ENCODE measurements at places on chromosomes 1 and 21. TPM values are rescaled to one million over a fixed set of nuclear protein-coding genes. Genes with fewer than 3 reads are reported as not detected.
A peak's percentile ranks its signal among the peaks of the same experiment; 100 is the strongest.

GRCh38 chr1:53575955-53576320 is 116.7 kb downstream of the DMRTB1 start:
- DNase-seq, result no peak
- no peaks in the 10 kb centered on the region for H3K36me3 ChIP-seq
- no peak overlapping the region for H3K4me3 ChIP-seq
- no peak overlapping the region for H3K27ac ChIP-seq
- H3K27me3 ChIP-seq, result no peaks in the 10 kb centered on the region

- no peaks in the 10 kb centered on the region for H3K27me3 ChIP-seq
- H3K4me1 ChIP-seq, result peaks cover 29% of the 10 kb centered on the region
- H3K27ac ChIP-seq, result no peak overlapping the region
Measured at GRCh38 chr1:27473755-27474154, 16.2 kb downstream of the WASF2 start.

GRCh38 chr1:172939475-172939874 is 111.3 kb downstream of the TNFSF18 start:
- peaks cover 25% of the 10 kb centered on the region for H3K4me1 ChIP-seq
- H3K36me3 ChIP-seq, result no peaks in the 10 kb centered on the region
- no peak for DNase-seq
- H3K27ac ChIP-seq, result no peak overlapping the region
- H3K27me3 ChIP-seq, result no peaks in the 10 kb centered on the region

DNA sequence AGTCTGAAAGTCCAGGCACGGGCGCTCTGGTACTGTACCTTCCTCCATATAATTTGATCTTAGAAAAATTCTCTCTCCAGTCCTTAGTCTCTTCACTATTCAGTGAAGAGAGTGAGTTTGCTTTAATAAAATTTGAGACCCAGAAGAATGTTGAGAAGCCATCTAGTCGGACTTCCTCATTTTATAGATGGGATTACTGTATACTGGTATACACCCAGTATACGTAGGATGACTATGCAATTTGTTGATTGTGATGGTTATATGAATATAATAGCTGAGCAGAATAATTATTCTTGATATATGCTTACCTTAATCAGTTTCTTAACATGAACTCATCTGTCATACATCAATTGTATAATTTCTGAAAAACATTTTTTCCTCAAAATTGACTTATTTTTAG is 328.0 kb upstream of the B3GALT2 start:
- no peak overlapping the region for H3K4me3 ChIP-seq
- no peaks in the 10 kb centered on the region for H3K4me1 ChIP-seq
- DNase-seq, result no peak
- H3K36me3 ChIP-seq, result no peaks in the 10 kb centered on the region
- H3K27ac ChIP-seq, result no peak overlapping the region

- H3K36me3 ChIP-seq, result no peaks in the 10 kb centered on the region
- H3K27ac ChIP-seq, result no peak overlapping the region
- no peaks in the 10 kb centered on the region for H3K27me3 ChIP-seq
- H3K4me3 ChIP-seq, result no peak overlapping the region
- peaks cover 18% of the 10 kb centered on the region for H3K4me1 ChIP-seq
Measured at GRCh38 chr21:31295676-31296075, 48.4 kb downstream of the TIAM1 start.

- H3K27me3 ChIP-seq, result no peaks in the 10 kb centered on the region
- peak overlapping the region; percentile 82 for H3K4me3 ChIP-seq
Measured at GRCh38 chr1:32539584-32540571, 651 bp downstream of the ZBTB8A start.

GRCh38 chr1:27569088-27569460 is 34.9 kb downstream of the AHDC1 start:
- DNase-seq, result peak; percentile 22
- peak overlapping the region; percentile 51 for H3K4me3 ChIP-seq
- no peak overlapping the region for H3K27ac ChIP-seq
- H3K27me3 ChIP-seq, result no peaks in the 10 kb centered on the region
- H3K36me3 ChIP-seq, result no peaks in the 10 kb centered on the region

- no peaks in the 10 kb centered on the region for H3K27me3 ChIP-seq
- peaks cover 11% of the 10 kb centered on the region for H3K4me1 ChIP-seq
- no peaks in the 10 kb centered on the region for H3K36me3 ChIP-seq
- DNase-seq, result peak; percentile 59
- H3K4me3 ChIP-seq, result no peak overlapping the region
Measured at GRCh38 chr1:14915356-14916054, 238.0 kb upstream of the TMEM51 start.

- DNase-seq, result peak; percentile 92
- peak overlapping the region; percentile 24 for H3K4me3 ChIP-seq
- no peaks in the 10 kb centered on the region for H3K27me3 ChIP-seq
- H3K36me3 ChIP-seq, result peaks cover 6% of the 10 kb centered on the region
- peak overlapping the region; percentile 89 for H3K27ac ChIP-seq
Measured at GRCh38 chr1:23196627-23197328, 20.5 kb downstream of the HTR1D start.

- H3K27ac ChIP-seq, result no peak overlapping the region
- DNase-seq, result no peak
- H3K36me3 ChIP-seq, result no peaks in the 10 kb centered on the region
- no peaks in the 10 kb centered on the region for H3K27me3 ChIP-seq
- H3K4me3 ChIP-seq, result no peak overlapping the region
Measured at GRCh38 chr1:47618222-47618720, 180.4 kb downstream of the FOXD2 start.

DNA sequence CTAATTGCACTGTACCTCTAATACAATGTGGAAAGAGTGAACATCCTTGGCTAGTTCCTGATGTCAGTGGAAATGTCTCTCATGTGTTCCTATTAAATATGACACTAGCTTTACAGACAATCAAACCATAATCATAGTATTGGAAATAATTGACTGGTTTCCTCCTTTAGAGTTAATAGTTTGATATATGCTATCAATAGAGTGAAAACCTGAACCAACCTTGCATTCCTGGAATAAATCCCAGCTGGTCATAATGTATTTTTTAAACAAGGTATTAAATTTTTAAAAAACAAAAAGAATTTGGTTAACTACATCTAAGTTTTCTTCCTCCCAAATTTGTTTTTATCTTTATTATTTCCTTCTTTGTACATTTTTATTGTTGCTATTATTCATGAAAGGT is 226.1 kb downstream of the SLC45A1 start:
- no peak overlapping the region for H3K4me3 ChIP-seq
- H3K4me1 ChIP-seq, result peaks cover 12% of the 10 kb centered on the region
- H3K27ac ChIP-seq, result peak overlapping the region; percentile 54

- no peaks in the 10 kb centered on the region for H3K27me3 ChIP-seq
- H3K36me3 ChIP-seq, result no peaks in the 10 kb centered on the region
- no peak overlapping the region for H3K4me3 ChIP-seq
Measured at GRCh38 chr1:170198584-170198983, 52.8 kb downstream of the NTMT2 start.

GRCh38 chr1:154807048-154807591 is 63.0 kb downstream of the KCNN3 start:
- no peaks in the 10 kb centered on the region for H3K36me3 ChIP-seq
- peaks cover 12% of the 10 kb centered on the region for H3K4me1 ChIP-seq
- no peak overlapping the region for H3K4me3 ChIP-seq
- DNase-seq, result no peak

DNA sequence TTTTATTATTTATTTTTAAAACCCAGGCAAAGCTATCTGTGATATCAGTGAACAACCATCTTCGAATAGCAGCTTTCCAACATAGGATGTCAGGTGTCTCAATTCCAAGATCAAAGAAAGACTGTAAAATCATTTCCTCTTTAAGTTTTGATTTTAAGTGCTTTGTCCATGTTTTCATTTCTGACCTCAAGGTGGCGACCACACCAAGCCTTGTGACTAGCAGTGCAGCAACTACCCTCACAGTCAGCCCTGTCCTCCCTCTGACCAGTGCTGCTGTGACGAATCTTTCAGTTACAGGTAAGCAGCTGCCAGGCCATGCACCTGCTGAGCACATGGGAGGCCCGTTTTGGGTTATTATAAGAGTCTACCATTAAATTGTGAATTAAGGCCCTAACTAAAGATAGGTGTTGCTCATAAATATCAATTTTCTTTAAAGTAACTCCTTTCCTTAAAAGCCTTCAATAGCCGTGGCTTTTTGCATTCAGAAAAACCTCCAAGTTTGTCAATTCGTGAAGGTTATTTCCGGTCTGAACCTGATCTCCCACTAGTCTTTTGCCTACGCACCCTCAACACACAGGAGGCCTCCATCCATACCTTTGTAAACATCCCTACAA is 117.0 kb downstream of the CD247 start:
- peak overlapping the region; percentile 23 for H3K27ac ChIP-seq
- peaks cover 6% of the 10 kb centered on the region for H3K4me1 ChIP-seq
- H3K4me3 ChIP-seq, result no peak overlapping the region
- peaks cover 41% of the 10 kb centered on the region for H3K36me3 ChIP-seq
- no peaks in the 10 kb centered on the region for H3K27me3 ChIP-seq

DNA sequence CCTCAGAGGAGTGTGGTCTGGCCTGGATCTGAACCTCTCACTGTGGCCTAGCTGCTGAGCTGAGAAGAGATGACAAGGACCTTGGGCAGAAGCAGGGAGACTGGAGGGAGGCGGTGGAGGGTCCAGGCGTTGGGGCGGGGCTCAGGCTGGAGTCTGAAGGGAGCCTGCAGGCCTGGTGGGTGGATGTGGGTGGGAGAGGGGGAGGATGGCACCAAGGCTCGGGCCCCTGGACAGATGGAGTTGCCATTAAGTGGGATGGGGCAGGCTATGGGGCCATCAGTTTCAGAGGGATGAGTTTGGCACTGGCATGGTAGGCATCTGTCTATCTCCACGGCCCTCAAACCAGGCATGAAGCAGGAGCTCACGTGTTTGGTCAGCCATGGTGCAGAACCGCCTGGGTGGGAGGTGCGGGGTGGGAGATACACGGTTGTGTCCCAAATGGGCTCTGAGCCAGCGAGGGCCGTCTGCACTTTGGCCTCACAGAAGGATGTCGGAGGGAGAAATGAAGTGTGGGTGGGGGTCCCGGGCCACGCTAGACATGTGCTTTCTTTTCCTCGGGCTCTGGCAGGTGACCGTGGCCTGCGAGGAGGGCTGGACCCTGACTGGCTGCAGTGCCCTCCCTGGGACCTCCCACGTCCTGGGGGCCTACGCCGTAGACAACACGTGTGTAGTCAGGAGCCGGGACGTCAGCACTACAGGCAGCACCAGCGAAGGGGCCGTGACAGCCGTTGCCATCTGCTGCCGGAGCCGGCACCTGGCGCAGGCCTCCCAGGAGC is 23.6 kb downstream of the PCSK9 start:
- H3K27me3 ChIP-seq, result no peaks in the 10 kb centered on the region
- no peak for DNase-seq
- H3K36me3 ChIP-seq, result peaks cover 27% of the 10 kb centered on the region
- H3K27ac ChIP-seq, result no peak overlapping the region
- H3K4me3 ChIP-seq, result no peak overlapping the region

GRCh38 chr1:185969028-185969427 is 234.8 kb downstream of the HMCN1 start:
- H3K4me1 ChIP-seq, result peaks cover 20% of the 10 kb centered on the region
- no peak overlapping the region for H3K27ac ChIP-seq
- DNase-seq, result no peak
- no peaks in the 10 kb centered on the region for H3K36me3 ChIP-seq

DNA sequence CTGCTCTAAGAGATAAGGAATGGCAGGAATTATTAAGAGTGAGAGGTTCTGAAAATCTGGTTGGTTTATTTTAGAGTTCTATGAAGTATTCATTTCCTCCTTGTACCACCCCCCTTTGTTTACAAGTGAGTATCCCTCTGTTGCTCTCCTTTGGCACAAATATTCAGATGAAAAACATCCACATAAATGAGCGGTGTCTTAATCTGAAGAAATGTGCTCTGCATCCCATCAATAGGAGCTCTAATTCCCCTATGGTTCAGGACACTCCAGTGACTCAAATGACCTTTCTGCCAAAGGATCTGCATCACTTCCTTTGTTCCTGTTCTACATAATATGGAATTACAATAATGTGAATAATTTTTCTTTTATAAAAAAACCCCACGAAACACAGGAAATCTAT is 16.6 kb downstream of the DDAH1 start:
- DNase-seq, result peak; percentile 16
- no peaks in the 10 kb centered on the region for H3K27me3 ChIP-seq
- H3K36me3 ChIP-seq, result no peaks in the 10 kb centered on the region
- peaks cover 6% of the 10 kb centered on the region for H3K4me1 ChIP-seq

DNA sequence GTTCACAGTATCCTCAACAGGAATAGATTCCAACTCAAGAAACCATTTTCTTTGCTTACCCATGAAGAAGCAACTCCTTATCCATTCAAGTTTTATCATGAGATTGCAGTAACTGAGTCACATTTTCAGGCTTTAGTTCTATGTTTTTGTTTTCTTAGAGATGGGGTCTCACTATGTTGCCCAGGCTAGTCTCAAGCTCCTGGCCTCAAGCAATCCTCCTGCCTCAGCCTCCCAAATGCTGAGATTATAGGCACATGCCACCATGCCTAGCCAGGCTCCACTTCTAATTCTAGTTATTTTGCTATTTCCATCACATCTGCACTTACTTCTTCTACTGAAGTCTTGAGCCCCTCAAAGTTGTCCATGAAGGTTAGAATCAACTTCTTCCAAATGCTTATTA is 143.3 kb upstream of the HP1BP3 start:
- no peak overlapping the region for H3K27ac ChIP-seq

DNA sequence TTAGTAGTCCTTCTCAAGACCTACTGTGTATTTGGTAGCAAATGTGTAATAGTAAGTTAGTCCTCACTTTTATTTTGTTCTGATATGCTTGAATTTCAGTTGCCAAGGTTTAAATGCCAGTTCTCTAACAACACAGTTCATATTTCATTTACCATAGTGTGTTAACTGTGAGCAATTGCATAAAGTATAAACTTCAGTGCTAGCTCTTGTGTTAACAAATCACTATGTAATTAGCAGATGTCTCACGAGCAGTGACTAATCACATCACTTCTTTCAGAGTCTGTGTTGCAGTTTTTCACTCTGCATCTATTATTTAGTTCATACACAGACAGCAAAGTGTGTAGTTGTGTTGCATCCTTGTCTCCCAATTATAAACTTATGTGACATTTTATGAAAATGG is 47.8 kb downstream of the ZMYM4 start:
- no peak overlapping the region for H3K27ac ChIP-seq
- peaks cover 31% of the 10 kb centered on the region for H3K36me3 ChIP-seq
- peak; percentile 7 for DNase-seq
- H3K4me1 ChIP-seq, result peaks cover 9% of the 10 kb centered on the region
- no peaks in the 10 kb centered on the region for H3K27me3 ChIP-seq

DNA sequence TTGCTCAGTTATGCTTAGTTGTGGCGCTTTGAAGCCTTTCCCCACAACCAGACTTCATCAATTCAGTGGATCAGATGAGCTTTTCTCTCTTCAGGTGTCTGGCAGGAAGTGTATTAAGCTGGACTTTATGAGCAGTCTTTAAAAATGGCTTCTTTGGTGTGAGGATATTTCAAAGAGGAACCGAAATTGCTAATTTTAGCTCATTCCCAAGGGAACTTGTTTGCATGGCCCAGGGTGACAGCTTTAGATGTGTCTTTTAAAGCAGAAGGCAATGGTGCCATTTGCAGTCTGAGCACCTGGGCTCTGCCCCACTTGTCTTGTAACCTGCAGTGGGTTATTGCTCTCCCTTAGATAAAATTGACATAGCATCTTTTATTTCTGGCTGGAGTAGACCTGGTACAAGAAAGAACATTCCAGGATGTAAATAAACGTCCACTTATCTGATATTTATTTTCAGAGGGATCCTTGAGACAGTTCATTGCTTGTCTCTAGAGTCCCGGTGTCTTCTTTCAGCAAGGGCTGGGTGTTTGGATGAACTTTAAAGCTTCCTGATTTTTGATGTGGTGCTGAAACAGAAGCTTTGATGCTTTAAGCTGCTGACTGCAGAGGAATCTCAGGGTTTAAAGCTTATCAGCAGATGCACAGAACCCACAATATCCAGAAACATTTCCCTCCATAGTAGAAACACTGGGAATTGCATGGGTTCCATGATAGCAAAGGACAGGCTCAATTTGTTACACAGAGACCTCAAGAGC is 241.7 kb downstream of the ADGRL2 start:
- no peak overlapping the region for H3K4me3 ChIP-seq
- H3K36me3 ChIP-seq, result no peaks in the 10 kb centered on the region
- H3K4me1 ChIP-seq, result no peaks in the 10 kb centered on the region

Gene GRIK1
- not detected for total RNA-seq

Gene ZNF697
- total RNA-seq, result 12.2 TPM

Gene TAL1
- total RNA-seq, result not detected

Gene A3GALT2
- total RNA-seq, result not detected

Gene SOX13
- total RNA-seq, result 23.7 TPM

Gene LENEP
- total RNA-seq, result not detected
